Mesothelial cell of epicardium (in vitro differentiated cells): ENCODE measurements at places on chromosomes 3 and 15. TPM values are rescaled to one million over a fixed set of nuclear protein-coding genes. Genes with fewer than 3 reads are reported as not detected.

- DNase-seq, result no peak
- H3K4me1 ChIP-seq, result peaks cover 8% of the 10 kb centered on the region
- no peak overlapping the region for H3K27ac ChIP-seq
Measured at GRCh38 chr3:189212681-189213080, 40.9 kb downstream of the TPRG1 start.

DNA sequence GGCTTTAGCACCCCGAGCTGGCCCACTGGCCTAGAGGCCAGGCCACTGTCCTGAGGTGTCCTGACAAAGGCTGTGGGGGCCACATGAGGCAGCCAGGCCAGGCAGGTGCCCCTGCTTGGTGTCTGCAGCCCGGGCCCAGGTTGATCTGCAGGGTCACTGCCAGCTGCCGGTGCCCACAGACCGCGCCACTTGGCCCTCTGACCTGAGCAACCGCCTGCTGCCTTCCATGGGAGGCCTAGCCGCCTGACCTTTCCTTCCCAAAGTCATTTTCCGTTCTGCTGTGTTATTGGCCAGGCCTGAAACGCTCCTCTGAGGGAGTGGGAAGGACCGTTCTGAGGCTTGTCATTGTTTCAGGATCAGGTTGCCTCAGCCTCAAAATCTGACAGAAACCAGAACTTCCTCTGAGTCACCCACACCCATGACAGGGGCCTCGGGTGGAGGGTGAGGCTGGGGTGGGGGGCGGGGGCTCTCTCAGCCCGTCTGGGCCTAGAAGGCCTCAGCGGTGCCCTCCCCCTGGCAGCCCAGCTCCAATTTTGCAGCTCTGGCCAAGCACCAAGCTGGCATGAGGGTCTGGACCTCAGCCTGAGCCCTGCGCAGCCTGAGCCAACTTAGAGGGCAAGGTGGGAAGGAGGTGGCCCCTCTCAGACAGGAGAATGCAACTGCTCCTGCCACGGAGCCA is 140.7 kb upstream of the MEF2A start:
- H3K36me3 ChIP-seq, result no peaks in the 10 kb centered on the region
- no peak overlapping the region for H3K27ac ChIP-seq
- no peak for DNase-seq
- H3K4me1 ChIP-seq, result peaks cover 13% of the 10 kb centered on the region
- H3K27me3 ChIP-seq, result no peaks in the 10 kb centered on the region

Gene P2RY13
- not detected in 3 replicates for total RNA-seq

- H3K36me3 ChIP-seq, result no peaks in the 10 kb centered on the region
- no peak overlapping the region for H3K4me3 ChIP-seq
- DNase-seq, result no peak
Measured at GRCh38 chr3:141642215-141642614, 95.9 kb upstream of the RNF7 start.

Gene ZMYND10
- 0.54 to 1.00 TPM (median 0.83 TPM) in 3 replicates for total RNA-seq

DNA sequence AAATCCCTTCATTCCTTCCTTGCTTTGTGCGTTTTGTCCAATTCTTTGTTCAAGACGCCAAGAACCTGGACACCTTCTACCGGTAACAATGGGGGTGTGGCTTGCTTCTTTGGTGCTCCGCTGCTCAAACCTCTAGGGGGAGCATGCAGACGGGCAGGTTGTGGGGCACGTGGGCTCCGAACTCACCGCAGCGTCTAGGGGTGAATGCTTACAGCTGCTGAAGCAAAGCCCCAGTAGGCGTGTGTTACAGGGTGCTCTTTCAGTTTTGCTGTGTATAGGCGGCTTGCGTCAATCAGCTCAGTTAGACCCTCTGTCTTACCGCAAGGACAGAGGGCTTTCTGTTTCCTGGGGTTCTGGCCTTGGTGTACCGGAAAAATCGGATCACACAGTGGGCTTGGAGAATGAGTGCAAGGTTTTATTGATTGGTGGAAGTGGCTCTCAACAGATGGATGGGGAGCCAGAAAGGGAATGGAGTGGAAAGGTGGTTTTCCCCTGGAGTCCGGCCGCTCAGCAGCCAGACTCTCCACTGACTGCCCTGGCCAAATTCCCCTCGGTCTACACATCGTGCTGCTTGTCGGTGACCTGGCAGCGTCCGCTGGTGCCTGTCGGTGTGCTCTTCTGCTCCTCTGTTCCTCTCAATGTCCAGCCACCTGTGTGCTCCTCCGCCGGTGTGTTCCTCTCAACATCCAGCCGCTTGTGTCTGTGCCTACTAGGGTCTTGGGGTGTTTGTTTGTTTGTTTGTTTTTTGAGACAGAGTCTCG is 1.2 kb upstream of the LRRC34 start:
- peaks cover 30% of the 10 kb centered on the region for H3K4me1 ChIP-seq
- H3K27me3 ChIP-seq, result no peaks in the 10 kb centered on the region
- H3K36me3 ChIP-seq, result peaks cover 10% of the 10 kb centered on the region
- H3K4me3 ChIP-seq, result peak overlapping the region; percentile 88
- H3K27ac ChIP-seq, result no peak overlapping the region

DNA sequence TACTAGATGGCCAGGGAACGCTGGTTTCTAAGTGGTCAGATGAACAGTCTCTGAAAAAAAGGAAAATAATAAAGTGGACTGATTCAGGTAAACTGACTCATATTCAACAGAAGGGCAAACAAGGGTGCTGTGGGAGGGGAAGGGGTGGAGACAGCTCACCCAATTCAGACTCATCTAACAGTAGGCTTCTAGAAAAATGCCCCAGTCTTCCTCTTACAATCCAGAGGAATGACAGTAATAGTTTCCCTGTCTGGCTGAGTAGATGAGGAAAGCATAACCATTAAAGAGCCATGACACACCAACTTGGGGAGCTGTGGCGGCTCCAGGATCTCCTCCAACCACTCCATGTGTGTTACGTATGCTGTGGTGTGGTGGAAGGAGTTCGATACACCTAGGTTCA is 231.4 kb upstream of the UMPS start:
- no peaks in the 10 kb centered on the region for H3K4me1 ChIP-seq
- no peak overlapping the region for H3K27ac ChIP-seq
- no peak overlapping the region for H3K4me3 ChIP-seq
- H3K27me3 ChIP-seq, result no peaks in the 10 kb centered on the region
- no peak for DNase-seq

GRCh38 chr3:167773584-167773983 is 38.1 kb downstream of the SERPINI1 start:
- no peak for DNase-seq
- no peak overlapping the region for H3K27ac ChIP-seq
- peaks cover 21% of the 10 kb centered on the region for H3K27me3 ChIP-seq
- H3K4me1 ChIP-seq, result peaks cover 17% of the 10 kb centered on the region
- no peak overlapping the region for H3K4me3 ChIP-seq

DNA sequence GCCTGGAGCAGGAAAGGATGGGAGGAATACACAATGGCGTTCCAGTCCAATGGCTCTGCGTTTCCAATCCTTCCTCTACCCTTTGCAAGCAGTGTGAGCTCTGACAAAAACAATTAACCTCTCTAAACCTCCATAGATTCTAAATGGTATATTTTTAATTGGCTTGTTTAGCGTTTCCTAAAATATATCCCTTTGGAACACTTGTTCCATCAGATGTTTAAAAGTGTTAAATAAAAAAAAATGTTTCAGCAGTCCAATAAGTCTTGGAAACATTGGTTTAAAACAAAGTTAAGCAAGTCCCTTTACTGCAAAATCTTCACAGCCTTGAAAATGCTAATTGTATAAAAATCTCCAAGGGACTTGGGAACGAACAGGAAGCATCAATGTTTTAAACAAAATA is 432.3 kb upstream of the ARRDC4 start:
- H3K36me3 ChIP-seq, result no peaks in the 10 kb centered on the region
- no peak overlapping the region for H3K4me3 ChIP-seq
- DNase-seq, result no peak

- peaks cover 8% of the 10 kb centered on the region for H3K36me3 ChIP-seq
- DNase-seq, result no peak
- peak overlapping the region; percentile 98 for H3K4me3 ChIP-seq
- peaks cover 43% of the 10 kb centered on the region for H3K4me1 ChIP-seq
Measured at GRCh38 chr3:105865016-105865623, 3.7 kb downstream of the CBLB start.

- DNase-seq, result no peak
- H3K36me3 ChIP-seq, result no peaks in the 10 kb centered on the region
- no peak overlapping the region for H3K27ac ChIP-seq
- H3K4me1 ChIP-seq, result no peaks in the 10 kb centered on the region
Measured at GRCh38 chr15:53498996-53499395, 260.5 kb downstream of the WDR72 start.
